ENCODE measurements at places on chromosomes 2 and 18.

DNA sequence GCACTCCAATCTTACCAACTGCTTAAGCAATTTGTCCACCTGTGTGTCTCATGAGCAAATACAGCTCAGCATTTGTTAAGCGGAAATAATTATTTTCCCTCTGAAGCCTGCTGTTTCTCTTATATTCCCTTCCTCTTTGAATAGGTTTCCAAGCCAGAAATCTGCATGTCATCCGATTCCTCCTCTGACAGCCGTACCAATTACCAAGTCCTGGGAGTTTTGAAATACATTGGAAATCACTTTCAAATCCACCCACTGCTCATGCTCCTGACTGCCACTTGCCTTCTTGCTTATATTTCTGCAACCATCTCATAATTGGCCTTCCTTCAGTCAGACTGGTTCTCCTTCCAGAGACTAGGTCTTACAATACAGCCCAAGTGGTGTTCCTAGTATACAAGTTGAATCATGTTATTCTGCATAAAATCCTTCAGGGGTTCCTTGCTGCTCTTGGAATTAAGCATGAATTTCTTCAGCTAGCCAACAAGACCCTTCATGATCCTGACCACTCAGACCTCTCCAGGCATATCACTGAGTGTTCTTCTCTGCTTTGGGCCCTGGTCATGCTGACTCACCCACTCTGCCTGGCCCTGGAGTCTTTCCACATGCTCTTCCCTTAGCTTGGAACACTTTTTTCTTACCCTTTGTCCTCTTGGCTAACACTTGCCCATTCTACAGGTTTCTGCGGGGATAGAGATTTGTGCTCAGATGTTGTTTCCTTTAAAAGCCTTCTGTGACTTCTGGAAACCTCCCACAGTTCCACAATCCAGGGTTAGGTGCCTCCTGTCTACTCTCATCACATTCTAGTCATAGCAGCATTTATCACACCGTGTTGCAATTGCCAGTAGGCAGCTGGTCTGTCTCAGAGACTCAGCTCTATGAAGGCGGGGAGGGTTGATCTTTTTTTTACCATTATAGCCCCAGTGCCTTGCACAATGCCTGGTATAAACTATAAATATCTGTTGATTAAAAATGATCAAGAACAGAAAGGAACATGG, 157.6 kb downstream of the ARL6IP6 start:
- DNase-seq: no peak

- no peak for DNase-seq
Measured at GRCh38 chr2:66689456-66690051, 254.6 kb downstream of the MEIS1 start.

GRCh38 chr2:64698668-64699444, 45.1 kb upstream of the SERTAD2 start:
- DNase-seq: peak; percentile 98

DNA sequence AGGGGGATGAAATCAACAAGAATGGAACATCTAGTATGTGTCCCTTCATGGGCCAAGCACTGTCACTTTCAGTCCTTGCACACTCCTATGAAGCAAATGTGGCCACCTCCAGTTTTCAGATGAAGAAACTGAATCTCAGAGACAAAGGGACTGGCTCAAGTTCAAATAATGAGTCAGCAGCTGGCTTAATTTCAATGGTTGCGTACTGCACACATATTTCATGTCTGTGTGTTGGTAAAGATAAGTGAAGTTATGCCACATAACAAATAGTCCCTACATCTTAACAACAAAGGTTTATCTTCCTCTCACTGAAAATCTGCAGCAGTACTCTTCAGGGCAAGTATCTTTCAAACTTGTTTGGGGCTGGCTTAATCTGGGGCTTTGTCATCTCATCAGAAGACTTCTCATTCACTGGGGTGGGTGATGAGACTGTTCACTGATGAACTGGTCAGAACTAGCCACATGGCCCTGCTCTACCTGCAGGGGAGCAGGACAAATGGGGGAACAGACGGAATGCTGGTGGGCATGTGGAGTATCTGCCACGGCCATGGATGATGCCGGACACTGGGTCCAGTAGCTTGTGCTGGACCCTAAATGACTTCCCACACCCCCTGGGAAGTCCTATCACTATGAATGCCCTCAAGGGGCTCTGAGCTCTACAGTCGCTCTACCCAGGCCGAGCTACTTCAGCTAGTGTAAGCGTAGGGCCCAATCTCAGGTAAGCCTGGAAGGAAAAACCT, 263.2 kb downstream of the CYP26B1 start:
- DNase-seq: peak; percentile 53

DNA sequence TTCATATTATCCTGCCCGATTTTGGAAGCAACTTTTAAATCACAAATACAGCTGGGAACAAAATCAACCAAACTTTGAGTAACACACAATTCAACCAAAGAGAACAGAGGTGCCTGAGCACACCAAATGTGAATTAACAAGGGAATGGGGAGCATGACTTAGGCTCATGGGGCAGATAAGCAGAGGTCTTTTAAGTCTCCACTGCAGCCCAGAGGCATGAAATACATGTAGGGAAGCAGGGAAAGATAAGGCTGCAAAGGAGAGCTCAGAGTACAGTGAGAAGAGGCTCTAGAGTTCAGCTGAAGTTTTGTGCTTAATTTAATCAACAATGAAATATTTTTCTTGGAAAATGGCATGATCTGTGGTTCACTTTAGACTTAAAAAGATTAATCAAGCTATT, 49.0 kb downstream of the CYTIP start:
- DNase-seq: no peak

DNA sequence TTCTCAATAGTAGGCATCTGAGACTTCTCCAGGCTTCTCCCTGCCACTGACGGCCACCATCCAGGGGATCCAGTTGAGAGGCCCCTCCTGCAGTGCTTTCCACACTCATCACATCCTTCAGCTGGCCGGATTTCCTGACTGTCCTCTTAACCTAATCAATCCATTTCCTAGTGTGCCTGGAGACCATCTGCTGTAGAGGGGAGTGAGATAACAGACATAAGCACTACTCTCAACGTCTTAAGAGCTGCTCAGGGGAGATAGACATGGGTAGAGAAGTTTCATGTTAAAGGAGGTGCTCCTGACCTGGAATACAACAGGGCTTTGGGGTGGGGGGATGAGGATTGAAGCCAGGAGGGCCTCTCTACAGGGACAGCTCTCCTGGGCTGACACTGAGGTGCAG, 14.2 kb downstream of the SPR start:
- no peak for DNase-seq

GRCh38 chr2:59578349-59578748, 975.1 kb downstream of the BCL11A start:
- no peak for DNase-seq

- DNase-seq: no peak
Measured at GRCh38 chr2:3195641-3196476, 181.8 kb downstream of the EIPR1 start.

DNA sequence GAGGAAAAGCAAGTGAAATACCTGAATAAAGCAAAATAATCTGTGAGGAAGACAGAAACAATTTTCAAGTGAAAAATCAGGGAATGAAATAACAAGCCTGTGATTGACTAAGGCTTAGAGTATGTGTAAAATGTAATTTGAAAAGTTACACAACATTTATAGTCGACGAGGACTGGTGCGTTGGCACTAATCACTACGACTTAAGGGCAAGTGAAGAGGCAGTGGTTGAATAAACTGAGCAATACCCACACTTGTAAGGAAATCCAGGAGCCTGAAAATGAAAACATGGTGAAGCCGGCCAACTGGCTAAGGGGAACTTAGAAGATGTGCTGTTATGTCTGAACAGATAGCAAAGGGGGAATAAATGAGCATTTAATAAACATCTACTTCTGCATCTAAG, 13.4 kb downstream of the DOK1 start:
- no peak for DNase-seq

GRCh38 chr2:234633581-234634230, 136.8 kb upstream of the ARL4C start:
- no peak for DNase-seq

- DNase-seq: peak; percentile 7
Measured at GRCh38 chr2:222076973-222077690, 221.7 kb downstream of the PAX3 start.

- DNase-seq: peak; percentile 99
Measured at GRCh38 chr2:233982421-233983121, 65.4 kb downstream of the TRPM8 start.

- DNase-seq: no peak
Measured at GRCh38 chr2:524442-524841, 152.8 kb downstream of the TMEM18 start.

DNA sequence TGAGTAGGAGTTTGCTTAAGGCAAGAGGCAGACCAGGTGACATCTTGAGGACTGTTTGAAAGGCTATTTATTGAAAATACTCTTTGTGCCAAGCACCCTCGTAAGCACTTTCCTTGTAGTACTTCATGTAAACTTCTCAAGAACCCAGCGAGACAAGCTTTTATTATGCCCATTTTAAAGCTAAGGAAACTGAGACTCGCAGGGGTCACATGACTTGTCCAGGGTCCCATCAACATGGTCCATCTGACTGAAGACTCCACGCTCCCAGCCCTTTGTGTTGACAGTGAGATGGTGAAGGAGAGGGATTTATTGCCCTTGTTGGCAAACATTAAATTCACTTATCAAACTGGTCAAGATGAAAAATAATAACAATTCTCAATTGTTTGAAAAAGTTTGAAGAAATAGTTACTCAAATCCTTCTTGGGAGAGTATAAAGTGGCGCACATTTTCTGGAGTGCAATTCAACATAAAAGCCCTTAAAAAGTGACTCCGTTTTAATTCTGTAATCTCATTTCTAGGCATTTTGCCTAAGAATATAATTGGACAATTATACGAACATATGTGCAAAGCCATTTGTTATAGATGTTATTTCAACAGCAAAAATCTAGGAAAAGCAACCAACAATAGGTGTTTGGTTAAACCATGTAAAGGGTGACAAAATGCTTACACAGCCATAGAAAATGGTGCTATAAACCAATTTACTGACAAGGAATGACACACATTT, 270.5 kb upstream of the NCKAP5 start:
- no peak for DNase-seq

- DNase-seq: no peak
Measured at GRCh38 chr18:35716169-35716831, 134.8 kb downstream of the GALNT1 start.

DNA sequence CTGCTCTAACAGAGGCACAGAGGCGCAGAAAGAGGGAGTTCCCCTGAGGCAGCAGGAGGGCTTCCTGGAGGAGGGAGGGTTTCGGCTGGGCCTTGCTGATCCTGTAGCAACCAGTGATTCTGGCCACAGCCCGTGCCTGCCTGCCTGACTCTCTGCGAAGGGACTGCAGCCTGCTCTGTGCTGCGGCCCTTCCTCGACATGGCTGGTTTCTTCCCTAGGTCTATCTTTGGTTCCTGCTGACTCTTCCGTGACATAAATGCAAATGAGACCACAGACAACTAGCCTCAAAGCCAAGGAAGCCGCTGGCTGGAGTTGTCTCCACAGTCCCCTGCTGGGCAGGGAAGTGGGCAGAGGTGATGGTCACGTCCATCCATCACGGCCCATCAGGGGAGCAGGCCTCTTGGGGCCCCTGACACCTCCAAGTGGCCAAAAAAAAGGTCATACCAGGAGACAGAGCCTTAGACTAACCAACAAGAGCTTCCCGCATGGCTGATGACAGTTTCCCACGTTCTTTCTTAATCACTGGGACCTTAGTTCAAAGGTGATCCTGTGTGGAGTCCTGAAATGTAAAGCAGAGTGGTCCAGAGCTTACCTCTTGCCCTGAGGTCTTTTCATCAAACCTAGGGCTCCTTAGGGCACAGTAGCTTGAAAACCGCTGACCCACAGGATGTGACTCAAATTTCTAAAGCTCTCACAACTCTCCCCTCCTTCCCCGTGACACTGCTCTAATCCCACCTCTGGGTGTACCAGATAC, 55.3 kb downstream of the HS1BP3 start:
- DNase-seq: peak; percentile 96

DNA sequence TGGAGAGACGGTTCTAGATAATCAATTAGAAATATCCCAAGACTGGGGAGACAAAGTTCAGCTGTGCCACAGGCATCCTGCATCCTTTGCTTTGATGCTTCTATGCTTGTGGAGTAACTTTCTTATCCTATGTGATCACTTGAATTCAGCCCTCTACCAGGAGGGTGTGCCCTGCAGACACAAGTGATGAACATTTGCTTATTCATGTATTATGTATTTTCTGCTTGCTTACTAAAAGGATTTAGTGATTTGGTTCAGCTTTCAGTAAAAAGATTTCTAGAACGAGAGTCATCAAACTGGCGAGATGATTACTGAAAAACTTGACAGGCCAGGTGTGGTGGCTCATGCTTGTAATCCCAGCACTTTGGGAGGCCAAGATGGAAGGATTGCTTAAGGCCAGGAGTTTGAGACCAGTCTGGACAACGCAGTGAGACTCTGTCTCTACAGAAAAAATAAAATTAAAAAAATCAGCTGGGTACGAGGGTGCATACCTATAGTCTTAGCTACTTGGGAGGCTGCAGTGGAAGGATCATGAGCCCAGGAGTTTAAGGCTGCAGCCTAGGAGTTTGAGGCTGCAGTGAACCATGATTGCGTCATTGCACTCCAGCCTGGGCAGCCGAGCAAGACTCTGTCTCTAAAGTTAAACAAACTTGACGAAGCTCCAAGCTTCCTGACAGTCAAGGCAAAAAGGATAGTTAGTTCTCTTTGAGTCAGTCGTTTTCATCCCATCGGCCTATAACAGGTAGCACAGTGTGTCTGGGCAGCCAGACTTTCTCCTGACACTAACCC, 13.3 kb downstream of the HK2 start:
- no peak for DNase-seq

GRCh38 chr2:204251158-204251997, 293.9 kb upstream of the PARD3B start:
- no peak for DNase-seq

- DNase-seq: no peak
Measured at GRCh38 chr18:8990276-8991031, 112.0 kb upstream of the NDUFV2 start.

DNA sequence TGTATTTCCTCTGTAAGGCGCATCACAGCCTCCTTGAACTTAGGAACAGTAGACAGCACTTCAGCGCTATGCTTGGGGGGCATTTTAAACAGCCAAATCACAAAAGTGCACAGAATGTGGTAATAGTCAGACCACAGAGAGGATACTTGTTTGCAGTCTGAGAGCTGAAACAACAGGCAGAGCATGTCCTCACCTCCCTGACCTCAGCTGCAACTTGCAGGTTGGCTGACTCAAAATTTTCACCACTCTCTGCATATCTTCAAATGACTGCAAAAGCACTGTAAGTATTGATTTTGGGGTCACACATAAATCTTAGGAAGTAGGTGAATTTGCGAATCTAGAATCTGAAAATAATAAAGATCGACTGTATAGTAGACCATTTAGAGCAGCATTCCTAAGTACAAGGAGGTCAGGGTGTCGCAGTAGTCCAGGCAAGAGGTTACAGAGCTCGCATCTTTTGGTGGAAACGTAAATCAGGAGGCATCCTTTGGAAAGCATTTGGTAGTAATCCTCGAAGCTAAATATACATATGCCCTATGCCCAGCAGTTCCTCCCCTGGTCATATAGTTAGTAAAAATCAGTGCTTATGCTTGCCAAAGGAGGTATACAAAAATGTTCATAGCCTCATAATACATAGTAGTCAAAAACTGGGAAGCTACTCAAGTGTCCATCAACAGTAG, 108.2 kb upstream of the MYCN start:
- no peak for DNase-seq

Data from RCC 7860 (cell line).